Effector memory CD4-positive, alpha-beta T cell (primary cell): ENCODE measurements at places on chromosomes 7 and 10.

DNA sequence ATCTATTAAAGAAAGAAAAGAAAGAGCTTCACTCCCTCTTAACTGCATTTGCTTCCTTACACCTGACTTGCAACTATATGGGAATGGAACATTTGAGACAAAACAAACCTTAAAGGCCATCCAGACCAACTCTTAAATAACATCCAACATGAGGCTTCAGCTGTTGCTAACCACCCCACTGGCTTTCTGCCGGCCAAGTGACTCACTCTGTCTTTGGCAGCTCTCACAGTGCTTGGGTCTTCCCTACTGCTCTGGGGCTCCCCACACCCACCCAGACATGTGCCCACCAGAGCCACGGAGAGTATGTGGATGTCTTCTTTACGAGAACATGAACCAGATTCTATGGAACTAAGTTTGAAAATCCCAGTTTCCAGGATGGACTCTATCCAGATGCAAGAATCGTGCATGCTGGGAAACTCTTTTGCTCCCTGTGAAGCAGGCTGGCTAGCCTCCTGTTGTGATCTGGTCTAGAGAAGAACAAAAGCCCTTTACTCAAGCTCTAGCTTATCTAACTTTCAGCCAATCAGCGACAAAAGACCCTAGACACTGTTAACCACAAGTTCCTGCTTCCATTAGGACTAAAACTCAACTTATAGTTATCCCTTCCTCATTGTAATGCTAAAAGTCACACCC, 245.7 kb downstream of the TCERG1L start:
- DNase-seq: no peak

DNA sequence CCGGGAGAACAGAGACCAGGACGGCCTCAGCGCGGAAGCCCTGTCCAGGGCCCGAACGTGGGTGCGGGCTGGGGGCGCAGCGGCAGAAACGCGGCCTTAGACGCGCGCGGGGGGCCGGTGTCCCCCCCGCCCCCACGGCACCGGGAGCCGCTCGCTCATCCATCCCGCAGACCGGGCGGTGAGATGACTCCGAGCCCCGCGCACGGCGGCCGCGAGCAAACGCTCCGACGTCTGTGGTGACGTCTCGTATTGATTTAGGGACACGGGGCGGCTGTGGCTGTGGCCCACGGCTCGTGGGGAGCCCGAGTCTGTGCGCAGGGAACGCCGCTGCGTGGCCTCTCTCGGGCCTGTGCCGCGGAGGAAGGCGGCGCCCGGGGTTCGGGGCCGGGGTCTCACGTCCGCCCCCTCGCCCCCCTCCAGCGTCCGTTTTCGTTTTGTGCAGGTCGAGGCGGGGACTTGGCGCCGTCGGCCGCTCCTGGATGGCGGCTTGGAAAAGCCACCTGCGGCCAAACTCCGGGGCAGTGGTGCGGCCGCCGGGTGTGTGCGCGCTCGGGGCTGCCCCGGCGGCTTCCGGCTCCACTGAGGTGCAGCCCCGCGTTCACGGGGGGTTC, 1.0 kb upstream of the NKX6-2 start:
- DNase-seq: no peak

- no peak for DNase-seq
These were observed 127.8 kb upstream of the ADCY1 start for GRCh38 chr7:45446195-45446944.

- no peak for DNase-seq
These were observed 64.6 kb downstream of the KLF6 start for GRCh38 chr10:3720228-3721019.

DNA sequence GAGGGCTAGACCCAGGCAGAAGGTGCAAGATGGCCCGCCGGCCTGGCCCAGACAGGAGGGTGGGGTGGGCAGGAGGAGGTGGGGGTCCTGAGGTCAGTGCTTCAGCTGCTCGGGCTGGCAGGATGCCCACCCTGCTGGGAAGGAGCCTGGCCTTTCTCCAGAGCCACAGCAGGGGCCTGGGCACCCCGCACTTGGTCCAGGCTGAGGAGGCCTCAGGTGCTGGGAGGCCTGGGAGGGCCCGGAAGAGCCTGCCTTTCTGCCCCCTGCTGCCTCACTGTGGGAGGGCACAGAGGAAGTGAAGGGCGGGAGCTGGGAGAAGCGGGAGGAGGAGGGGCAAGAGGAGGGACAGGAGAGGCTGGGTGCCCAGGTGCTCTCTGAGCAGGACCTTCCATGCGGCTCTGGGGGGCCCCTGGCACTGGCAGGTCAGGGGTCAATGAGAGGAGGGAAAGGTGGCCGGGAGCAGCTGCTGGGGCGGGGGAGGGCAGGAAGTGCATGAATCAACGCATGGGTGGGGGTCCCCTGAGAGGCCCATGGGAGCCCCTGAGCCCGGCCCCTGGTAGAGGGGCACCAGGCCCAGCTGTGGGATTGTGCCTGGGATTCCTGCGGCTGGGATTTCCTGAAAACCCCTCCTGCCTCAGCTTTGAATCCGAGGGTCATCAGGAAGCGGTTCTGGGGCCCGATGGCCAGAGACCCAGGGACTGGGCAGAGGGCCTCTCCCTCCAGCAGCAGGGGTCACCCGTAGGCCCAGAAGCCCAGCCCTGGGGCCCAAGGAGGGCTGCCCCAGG, 49.9 kb downstream of the PWWP2B start:
- peak; percentile 60 for DNase-seq

- no peak for DNase-seq
These were observed 85.3 kb downstream of the LARP4B start for GRCh38 chr10:846126-846685.

- DNase-seq: no peak
These were observed 805 bp upstream of the WDFY4 start for GRCh38 chr10:48683868-48684267.

DNA sequence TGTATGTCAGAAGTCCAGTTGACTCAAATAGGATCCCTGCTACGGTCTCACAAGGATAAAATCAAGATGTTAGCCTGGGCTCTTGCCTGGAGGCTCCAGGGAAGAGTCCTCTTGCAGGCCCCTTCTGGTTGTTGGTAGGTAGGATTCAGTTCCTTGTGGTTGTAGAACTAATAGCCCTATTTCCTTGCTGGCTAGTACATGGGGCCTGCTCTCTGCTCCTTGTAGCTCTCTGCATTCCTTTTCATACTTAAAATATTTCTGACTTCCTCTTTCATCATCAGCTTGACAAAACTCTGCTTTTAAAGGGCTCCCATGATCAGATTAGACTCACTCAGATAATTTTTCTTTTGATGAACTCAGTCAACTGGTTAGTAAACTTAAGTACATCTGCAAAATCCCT, 756.7 kb downstream of the GATA3 start:
- no peak for DNase-seq

- DNase-seq: no peak
These were observed 1.7 kb upstream of the NCAPG2 start for GRCh38 chr7:158706273-158706704.

GRCh38 chr10:5594271-5595049, 69.7 kb downstream of the CALML3 start:
- DNase-seq: no peak

GRCh38 chr7:15719311-15719710, 32.8 kb upstream of the MEOX2 start:
- no peak for DNase-seq

DNA sequence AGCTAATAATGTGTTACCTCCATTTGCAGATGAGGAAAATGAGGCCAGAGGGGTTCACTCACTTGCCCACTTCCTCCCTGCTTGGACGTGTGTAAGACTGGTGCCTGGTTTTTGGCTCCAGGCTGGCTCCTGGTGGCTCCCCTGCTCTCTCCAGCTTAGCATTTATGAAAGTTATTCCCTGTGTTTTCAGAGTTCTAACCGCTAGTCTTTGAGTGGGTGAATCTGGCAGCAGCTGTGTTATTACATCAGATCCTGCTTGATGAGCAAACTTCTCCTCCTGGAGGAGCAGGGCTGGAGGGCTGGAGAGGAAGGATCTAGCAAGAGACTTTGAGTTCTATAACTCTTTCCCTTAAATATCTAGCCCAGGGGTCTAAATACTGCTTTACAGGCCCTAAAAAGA, 80.9 kb upstream of the AGBL3 start:
- DNase-seq: no peak

- no peak for DNase-seq
These were observed 29.0 kb downstream of the PDGFA start for GRCh38 chr7:490461-491291.

DNA sequence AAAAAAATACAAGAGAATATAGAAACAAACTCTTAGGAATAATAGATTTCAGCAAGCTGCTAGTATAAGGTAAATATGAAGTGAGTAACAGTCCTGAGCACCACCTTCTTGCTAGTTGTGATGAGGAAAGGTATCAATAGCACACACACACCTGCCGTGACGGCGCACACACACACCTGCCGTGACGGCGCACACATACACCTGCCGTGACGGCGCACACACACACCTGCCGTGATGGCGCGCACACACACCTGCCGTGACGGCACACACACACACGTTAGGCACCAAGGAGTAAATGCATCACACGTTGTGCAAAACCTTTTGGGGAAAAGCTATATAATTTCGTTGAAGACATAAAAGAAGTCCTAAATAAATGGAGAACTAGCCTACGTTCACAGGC, 4.7 kb upstream of the JAKMIP3 start:
- DNase-seq: no peak

GRCh38 chr7:101728128-101728527, 89.3 kb upstream of the CUX1 start:
- DNase-seq: no peak
